Ascending aorta (tissue), 2 donors: ENCODE measurements at places on chromosomes 4 and X.

DNA sequence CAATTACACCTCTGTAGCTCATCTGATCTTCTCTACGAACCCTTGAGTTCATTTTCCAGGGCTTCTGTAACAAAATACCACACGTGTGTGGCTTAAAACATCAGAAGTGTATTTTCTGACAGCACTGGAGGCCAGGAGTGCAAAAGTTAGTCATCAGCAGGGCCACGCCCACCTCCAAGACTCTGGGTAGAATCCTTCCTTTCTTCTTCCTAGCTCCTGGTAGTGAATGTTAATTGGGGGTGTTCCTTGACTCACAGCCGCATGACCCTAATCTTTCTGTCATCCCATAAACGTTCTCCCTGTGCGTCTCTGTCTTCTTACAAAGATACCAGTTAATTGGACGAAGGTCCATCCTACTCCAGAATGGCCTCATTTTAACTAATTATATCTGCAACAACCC lies 115.0 kb downstream of the TRIML1 start:
- no peak for DNase-seq

- DNase-seq, result no peak
Measured at GRCh38 chrX:76921176-76921575, 493.7 kb downstream of the MAGEE1 start.

- DNase-seq, result no peak
Measured at GRCh38 chr4:140720387-140721304, 35.5 kb downstream of the TBC1D9 start.

DNA sequence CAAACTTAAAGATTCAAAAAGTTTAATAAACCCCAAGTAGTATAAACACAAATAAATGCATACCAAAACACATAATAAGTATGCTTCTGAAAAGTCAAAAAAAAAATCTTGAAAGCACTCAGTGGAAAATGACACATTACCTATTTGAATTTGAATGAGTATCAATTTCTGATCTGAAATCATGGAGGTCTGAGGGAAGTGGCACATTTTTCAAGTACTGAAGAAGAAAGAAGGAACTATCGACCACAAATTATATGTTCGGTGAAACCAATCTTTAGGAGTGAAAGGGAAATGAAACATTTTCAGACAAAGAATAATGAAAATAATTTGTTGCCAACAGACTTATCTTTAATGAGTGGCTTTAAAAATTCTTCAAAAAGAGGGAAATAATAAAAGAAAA lies 12.1 kb upstream of the F9 start:
- DNase-seq, result no peak

DNA sequence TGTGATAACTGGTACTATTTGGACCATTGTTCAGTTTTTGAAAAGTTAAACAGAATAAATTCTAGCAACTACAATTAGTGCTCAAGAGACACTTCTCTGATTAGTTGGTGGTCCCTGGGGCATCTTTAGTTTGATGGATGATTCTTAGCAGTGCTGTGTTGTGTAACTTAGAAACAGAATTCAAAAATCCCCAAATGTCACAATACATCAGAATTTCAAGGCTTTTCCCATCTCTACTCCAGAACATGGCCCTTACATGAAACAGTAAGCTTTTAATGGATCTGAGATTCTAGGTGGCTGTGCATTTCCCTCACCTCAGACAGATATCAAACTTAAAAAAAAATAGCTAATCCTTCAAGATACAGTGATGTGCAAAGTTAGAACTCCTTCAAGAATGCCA lies 104.4 kb upstream of the CXCL13 start:
- no peak for DNase-seq

- no peak for DNase-seq
Measured at GRCh38 chr4:139876337-139876941, 210.8 kb downstream of the MGST2 start.

DNA sequence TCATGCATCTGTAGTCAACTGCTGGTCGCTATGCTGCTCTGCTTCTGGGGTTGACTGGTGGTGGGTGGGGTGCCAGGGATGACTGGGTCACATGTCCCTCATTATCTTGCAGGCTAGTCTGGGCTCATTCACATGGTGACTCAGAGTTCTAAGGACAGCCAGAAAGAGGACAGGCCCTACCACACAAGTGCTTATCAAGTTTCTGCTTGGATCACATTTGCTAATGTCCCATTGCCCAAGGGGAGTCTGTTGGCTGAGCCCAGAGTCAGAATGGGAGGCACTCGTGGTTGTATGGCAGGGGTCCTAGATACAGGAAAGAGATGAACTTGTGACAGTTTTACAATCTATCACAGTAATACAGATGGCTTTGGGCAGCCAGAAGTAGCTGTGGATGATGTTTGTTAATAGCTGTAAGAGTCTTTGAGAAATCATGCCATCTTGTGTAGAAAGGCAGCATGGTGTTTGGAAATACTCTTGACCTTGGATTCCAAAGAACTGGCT lies 221.3 kb downstream of the GPAT3 start:
- DNase-seq, result no peak

- DNase-seq, result no peak
Measured at GRCh38 chrX:9033989-9034388, at the start of gene FAM9B. FAM9B (minus strand) TSS chrX:9034127; CDS start chrX:9032986, 1,141 bp downstream.

GRCh38 chr4:88018466-88018865 lies 11.0 kb downstream of the PKD2 start:
- no peak for DNase-seq

- DNase-seq, result no peak
Measured at GRCh38 chrX:79368441-79368840, 1.3 kb upstream of the ITM2A start.

DNA sequence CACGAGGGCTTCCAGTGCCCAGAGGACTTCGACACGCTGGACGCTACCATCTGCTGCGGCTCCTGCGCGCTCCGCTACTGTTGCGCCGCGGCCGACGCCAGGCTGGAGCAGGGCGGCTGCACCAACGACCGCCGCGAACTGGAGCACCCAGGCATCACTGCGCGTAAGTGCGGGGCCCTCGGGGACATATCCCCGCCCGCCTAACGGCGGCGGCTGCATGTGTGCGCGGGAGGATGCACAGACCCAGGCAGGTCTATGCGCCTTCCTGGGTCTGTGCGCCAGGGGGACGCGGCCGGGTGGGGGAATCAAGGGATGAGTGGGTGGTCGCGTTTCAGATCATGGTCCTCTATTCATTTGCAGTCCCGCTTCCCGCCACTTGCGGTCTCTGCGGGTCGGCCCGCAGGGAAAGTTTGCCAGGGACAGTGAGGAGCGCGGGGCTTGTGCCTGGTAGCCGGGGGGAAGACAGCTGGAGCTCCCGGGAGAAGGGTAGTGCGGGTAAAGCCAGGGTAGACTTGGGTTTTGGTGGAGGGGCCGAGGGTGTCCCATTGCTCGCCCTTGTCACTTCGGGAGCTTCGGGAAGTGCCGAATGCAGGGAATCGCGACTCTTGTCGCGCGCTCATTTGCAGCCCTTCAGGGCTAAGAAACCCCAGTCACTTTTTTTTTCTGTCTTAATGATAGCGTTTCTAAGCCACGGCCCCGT lies 1.0 kb downstream of the SHISA3 start:
- no peak for DNase-seq

DNA sequence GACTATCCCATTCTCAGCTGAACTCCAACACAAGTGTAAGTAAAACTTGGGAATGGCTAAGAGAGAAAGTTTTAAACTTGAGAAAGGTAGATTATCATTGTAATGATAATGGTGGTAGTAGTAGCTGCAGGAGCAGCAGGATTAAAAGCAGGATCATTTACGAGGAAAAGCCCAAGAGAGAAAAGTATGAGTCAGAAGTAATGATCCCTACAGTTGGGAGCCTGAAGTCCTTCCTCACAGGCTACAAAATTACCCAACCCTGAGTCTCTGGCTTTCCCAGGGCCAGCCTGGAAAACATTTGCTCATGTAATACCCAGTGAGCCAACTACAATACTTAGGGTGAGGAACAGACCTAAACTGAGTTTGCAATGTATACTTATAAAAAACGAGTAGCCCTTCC lies 4.4 kb upstream of the PRDM8 start:
- no peak for DNase-seq

- no peak for DNase-seq
Measured at GRCh38 chr4:44662623-44663005, 11.2 kb upstream of the YIPF7 start.

GRCh38 chrX:17654116-17654515 lies 83.2 kb upstream of the SCML1 start:
- DNase-seq, result no peak

DNA sequence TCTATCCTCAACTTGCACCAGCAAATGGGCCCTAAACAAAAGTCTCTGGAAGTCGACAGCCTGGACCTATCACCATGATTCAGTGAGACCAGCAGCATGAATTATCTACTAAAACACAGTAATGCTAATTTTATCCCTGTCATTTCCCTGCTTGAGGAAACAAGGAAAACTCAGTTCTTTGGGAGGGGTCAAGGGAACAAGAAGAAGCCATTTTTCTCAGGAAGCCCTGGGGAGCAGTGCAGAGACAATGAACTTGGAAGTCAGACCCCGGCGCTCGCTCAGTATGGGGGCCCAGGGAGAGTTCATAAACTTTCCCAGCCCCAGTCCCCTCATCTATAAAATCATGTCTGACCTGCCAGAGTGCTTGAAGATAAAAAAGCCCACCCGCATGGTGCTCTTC lies 50.4 kb downstream of the DCTD start:
- no peak for DNase-seq

- no peak for DNase-seq
Measured at GRCh38 chrX:106039920-106040319, 1.4 kb upstream of the SERPINA7 start.

- no peak for DNase-seq
Measured at GRCh38 chr4:88792821-88793220, 95.2 kb upstream of the NAP1L5 start.

DNA sequence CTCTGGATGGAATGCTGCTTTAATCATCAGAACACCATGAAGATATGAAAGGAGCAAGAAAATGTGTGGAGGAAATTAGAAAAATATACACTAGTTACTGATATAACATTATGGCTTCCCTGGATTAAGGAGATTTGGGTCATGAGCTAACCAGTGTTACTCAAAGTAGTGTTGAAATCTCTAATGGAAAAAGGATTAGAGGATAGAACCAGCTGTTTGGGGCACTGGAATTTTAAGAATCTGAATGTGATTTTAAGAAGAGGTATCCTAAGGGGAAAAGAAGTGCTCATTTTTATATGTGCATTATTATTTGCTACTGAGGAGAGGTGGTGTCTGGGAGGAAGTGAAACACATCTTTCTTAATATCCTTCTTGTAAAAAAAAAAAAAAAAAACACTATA lies 164.1 kb upstream of the PPARGC1A start:
- DNase-seq, result no peak

GRCh38 chrX:119015407-119016237 lies 41.2 kb downstream of the LONRF3 start:
- peak; percentile 83 for DNase-seq

DNA sequence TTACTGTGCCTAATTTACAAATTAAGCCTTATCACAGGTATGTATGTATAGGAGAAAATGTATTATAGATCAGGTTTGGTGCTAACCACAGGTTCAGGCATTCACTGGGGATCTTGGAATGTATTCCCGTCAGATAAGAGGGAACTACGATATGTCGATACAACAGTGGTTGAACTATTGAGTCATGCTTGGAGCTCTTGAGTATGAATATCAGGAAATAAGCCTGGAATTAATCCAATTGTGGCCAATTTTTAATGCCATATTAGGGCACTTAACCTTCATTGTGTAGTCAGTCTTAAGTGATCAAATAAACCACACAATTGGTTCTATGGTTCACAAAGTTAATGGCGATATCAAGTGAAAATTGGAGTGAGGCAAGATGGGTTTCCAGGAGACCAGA lies 556.5 kb downstream of the IL1RAPL1 start:
- DNase-seq, result no peak

DNA sequence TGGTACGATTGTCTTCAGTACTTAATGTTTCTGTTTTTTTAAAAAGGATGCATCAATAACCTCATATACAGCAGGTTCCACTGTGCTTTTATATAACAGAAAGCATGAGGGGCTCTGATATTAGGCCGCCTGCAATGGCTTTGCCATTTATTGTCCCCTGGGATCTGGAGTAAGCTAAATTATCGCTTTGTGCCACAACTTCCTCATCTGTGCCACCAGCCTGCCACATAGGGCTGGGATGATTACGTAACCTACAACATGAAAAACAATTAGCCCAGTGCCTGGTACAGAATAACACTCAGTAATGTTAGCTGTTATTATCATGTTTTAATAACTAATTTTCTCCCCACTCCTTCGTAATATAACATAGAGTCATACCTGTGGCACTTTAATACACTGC lies 65.5 kb upstream of the TRIM2 start:
- DNase-seq, result no peak

DNA sequence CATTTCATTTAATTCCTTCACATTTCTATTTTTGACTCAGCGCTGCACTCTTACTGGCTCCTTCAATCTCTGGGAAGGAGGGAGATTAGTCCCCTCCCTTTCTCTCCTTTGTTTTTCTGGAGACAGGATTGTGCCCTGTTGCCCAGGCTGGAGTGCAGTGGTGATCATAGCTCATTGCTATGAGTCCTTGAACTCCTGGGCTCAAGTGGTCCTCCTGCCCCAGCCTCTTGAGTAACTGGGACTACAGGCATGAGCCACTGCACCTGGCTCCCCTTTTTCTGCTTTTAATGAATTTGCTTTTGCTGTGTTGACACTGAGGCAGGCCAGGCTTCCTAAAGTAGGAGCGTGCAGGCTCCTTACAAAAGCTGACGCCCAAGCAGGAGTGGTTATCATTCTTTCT lies 10.5 kb downstream of the TBC1D14 start:
- DNase-seq, result no peak

DNA sequence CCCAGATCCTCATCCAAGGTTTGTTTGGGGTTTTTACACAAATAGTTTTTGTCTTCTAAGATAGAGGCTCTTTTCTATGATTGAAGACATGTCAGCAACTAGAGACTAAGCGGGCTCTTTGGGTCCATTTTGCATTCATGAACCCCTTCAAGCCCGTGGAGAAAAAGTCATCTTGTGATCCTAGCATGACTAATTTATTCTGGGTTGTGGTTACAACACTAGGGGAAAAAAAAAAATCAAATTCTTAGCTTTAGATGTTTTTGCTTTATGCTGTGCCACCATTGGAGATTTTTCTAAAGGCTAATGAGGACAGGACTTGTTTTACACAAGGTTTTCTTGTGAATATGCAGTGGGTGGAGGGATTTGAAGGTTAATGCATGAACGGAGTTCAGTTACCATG lies 440.0 kb downstream of the PCDH7 start:
- no peak for DNase-seq

- no peak for DNase-seq
Measured at GRCh38 chrX:137032341-137032694, 1.5 kb downstream of the GPR101 start.

- no peak for DNase-seq
Measured at GRCh38 chr4:142944565-142944964, 98.5 kb upstream of the INPP4B start.

- no peak for DNase-seq
Measured at GRCh38 chr4:90280954-90281353, 153.8 kb downstream of the CCSER1 start.

GRCh38 chrX:154436374-154436982 lies 476 bp upstream of the GDI1 start:
- DNase-seq, result no peak
